ENCODE measurements at places on chromosomes 16 and 17.

GRCh38 chr17:73151916-73152632, 12.7 kb upstream of the SSTR2 start:
- DNase-seq, result no peak

DNA sequence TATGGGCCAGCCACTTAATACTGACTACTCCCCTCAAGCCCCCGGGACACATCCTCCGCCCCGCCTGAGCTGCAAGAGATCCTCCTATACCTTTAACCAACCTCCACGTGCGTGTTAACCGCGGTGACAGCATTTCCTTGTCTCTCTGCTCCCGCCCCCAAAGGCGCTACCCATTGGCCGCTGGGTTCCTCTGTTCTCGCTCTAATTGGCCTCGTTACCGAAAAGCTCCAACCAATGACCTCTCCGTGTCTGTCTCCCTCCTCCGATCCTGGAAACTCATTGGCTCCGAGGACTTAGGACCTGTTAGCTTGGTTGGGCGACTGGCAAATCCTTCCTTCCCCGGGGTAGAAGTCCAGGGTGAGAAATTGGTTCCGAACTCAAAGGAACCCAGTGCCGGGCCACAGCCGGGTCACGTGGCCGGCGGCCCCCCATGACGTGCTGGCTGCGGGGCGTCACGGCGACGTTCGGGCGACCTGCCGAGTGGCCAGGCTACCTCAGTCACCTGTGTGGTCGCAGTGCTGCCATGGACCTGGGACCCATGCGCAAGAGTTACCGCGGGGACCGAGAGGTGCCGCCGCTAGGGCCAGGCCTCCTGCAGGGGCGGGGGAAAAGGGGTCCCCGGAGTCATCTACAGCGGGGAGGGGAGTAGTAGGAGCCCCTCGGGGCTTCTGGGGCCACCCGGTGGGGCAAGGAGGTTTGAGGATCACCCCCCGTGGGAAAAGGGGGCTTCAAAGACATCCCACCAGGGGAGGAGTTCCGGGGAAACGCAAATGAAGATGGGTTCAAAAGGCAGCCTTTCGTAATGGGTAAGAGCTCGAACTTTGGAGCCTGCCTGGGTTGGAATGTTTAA, at the start of gene PNPO:
Gene PNPO (plus strand): TSS at position 326 of the 850 bp plus-strand sequence. CDS start 105 bp downstream, at position 431.
- DNase-seq, result peak; percentile 98

DNA sequence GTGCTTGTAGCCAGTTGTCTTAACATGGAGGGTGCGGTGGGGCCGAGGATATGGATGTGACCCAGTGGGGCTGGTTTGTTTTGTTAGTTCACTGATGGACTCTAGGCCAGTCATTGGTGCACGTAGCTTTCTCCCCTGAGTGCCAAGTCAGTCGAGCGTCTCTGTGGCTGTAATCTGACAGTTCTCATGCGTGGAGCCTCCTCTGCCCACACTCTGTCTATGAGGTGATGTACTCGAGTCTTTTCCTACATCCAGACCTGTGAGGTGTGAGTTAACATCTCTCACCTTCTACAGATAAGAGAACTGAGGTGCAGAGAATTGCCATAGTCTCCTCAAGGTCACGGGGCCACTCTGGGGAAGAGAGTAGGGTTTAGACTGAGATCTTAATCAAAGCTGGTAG, 90.2 kb downstream of the MARCHF10 start:
- no peak for DNase-seq

DNA sequence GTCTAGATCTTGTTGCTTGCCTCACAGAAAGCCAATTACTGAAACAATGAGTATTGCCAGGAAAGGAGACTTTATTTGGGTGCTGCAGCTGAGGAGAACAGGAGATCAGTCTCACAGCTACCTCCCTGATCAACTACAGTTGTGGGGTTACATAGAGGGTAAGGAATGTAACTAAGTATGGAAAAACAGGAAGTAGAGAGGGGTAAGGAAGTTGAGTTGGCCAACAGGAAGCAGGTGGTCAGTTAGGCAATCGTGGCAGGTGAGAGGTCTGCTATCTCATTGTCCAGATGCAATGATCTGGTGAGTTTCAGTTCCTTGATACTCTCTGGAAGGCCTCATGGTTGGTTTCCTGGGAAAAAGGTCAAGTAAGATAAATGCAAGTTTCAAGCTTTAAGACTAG, 333.1 kb upstream of the GOT2 start:
- no peak for DNase-seq

DNA sequence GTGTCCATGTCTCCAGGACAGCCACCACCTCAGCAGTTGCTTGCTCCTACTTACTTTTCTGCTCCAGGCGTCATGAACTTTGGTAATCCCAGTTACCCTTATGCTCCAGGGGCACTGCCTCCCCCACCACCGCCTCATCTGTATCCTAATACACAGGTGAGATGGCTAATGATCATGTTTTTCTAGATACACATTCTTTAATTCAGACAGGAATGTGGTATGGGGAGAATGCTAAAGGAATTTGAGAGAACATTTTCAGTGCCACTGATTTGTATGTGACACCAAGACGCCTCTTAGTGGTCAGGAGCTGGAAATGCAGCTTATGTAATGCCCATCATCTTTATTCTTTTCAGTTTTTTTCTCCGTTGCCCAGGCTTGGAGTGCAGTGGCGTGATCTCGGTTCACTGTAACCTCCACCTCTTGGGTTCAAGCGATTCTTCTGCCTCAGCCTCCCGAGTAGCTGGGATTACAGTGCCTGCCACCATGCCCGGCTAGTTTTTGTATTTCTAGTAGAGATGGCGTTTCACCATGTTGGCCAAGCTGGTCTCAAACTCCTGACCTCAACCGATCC, 8.9 kb upstream of the RAPGEFL1 start:
- peak; percentile 61 for DNase-seq

GRCh38 chr16:70520612-70521297, 2.6 kb downstream of the COG4 start:
- peak; percentile 42 for DNase-seq

All from fibroblast of gingiva (primary cell).